Mesenteric fat pad (tissue), 1 donor: ENCODE measurements at places on chromosomes 11 and 22. TPM values are rescaled to one million over a fixed set of nuclear protein-coding genes. Genes with fewer than 3 reads are reported as not detected.
A peak's percentile ranks its signal among the peaks of the same experiment; 100 is the strongest.

DNA sequence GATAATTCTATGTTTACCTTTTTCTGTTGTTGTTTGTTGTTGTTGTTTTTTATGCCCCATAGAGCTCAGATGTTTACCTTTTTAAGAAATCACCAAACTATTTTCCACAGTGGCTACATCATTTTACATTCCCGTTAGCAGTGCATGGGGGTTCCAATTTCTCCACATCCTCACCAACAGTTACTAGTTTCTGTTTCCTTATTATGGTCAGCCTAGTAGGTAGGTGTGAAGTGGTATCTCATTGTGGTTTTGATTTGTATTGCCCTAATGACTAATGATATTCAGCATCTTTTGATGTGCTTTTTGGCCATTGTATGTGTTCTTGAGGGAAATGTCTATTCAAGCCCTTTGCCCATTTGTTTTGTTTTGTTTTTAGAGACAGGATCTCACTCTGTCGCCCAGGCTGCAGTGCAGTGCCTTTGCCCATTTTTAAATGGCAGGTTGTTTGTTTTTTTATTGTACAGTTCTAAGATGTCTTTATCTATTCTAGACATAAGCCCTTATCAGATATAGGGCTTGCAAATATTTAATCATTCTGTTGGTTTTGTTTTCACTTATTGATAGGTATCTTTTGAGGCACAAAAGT is 27.5 kb downstream of the CHEK2 start:
- DNase-seq: no peak

DNA sequence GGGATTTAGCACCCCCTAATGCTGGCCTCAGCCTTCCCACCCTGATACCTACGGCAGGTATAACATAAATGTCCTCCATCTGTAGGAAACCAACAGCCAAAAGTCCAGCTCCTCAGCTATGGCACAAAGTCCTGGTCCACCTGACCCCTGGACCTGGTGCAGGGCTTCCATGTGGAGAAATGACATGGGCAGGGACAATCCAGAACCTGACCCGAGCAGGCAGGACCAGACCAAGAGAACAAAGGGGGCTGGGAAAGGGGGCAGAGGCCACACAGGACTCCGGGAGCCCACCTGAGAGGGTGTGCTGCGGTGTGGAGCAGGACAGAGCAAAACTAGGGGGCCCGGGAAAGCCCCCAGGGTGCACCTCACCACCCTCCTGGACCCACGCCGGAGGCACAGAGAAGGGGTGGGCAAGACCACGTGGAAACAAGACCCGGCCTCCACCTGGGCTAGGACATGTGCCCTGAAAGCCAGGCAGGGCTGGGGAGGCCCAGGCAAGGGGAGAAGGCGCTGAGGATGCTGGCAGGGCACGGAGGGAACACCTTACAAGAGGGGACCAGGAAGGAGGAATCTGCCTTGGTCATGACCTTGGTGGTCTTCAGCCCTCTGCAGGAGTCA is 368.9 kb downstream of the SHANK2 start:
- no peak for DNase-seq

GRCh38 chr11:66843776-66844495 is 695 bp downstream of the RCE1 start:
- no peak for DNase-seq

GRCh38 chr22:36194971-36195370 is 6.6 kb downstream of the APOL4 start:
- no peak for DNase-seq

PLEKHA7 gene
- 43.2 TPM for total RNA-seq

DNA sequence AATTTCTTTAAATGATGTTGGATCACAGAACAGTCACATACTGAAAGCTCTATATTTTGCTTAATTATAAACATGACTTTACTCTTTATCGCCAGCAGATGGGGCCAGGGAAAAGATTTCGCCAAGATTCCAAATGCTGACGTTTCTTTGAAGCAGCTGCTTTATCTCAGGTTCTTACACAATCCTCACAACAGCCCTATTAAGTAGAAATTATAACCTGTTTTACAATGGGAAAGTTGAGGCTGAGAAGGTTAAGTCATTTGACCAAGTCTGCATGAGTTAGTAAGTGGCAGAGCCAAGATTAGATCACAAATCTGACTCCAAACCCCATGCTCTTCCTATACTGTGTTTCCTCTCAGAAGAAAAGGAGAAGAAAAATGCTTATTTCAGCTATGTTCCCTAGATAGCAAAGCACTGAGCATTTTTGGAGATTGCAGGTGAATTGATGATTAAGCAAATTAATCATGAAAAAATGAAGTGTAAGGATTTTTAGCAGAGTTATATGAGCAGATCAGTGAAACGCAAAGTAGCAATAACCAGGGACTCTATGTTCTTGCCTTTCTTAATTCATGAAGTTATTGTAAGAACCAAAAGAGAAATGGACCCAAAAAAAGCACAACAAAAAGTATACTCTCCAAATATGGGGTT is 79.0 kb downstream of the AASDHPPT start:
- no peak for DNase-seq

MRGPRX4 gene
- not detected for total RNA-seq

DNA sequence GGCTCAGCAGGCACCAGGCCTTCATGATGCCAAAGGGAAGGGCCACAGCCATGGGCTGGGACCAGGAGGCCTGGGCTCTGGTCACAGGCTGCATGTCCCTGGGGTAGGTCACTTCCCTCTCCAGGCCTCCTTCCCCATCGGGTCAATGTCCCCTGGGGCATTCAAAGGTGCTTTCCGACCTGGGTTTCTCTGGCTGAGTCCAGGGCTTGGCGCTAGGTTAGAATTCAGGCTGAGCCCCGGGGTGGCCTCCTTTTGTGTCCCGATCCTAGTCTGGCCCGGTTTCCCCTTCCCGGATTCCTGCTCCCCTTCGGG is 12.2 kb downstream of the MAFF start:
- DNase-seq: no peak

NRGN gene
- total RNA-seq: 4.0 TPM

GRCh38 chr11:96082002-96082899 is 158.3 kb upstream of the MTMR2 start:
- no peak for DNase-seq

- no peak for DNase-seq
Measured at GRCh38 chr11:121661880-121662486, 209.2 kb upstream of the SORL1-AS1 start.

DNA sequence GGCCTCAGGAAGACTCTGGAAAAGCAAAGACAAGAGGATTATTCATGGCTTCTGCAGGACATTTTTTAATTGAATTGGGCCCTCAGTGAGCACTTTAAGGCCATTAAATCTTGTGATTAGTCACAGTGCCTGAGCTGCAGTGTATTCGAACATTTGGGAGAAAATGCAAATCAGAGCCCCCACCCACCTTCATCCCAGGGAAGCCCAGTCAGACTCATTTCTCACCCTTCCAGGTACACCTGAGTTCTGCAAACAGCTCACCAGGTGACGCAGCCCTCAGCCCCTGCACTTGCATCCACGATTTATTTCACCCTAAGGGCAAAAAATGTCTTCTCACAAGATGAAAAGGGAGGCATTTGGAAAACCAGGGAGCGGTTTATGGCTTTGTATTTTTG is 128.7 kb downstream of the MPPED1 start:
- DNase-seq: peak; percentile 9

PRR33 gene
- total RNA-seq: not detected
